ENCODE measurements at places on chromosomes 16 and 17. TPM values are rescaled to one million over a fixed set of nuclear protein-coding genes. Genes with fewer than 3 reads are reported as not detected.

CORO7 gene
- total RNA-seq: 12.1 TPM

GNG13 gene
- not detected for total RNA-seq

CFAP119 gene
- total RNA-seq: 6.2 TPM

KRTAP4-1 gene
- total RNA-seq: not detected

GSE1 gene
- 13.3 TPM for total RNA-seq

LITAFD gene
- total RNA-seq: not detected

NPTX1 gene
- total RNA-seq: 2.2 TPM

CCT6B gene
- total RNA-seq: 0.15 TPM

LYRM1 gene
- total RNA-seq: 52.2 TPM

TNFRSF17 gene
- not detected for total RNA-seq

ST6GALNAC1 gene
- not detected for total RNA-seq

MYH13 gene
- under 0.01 TPM for total RNA-seq

EPOP gene
- 1.2 TPM for total RNA-seq

RHBDF1 gene
- total RNA-seq: 34.0 TPM

ALDH3A1 gene
- total RNA-seq: not detected

PRDM7 gene
- total RNA-seq: not detected

MLYCD gene
- total RNA-seq: 1.2 TPM

HBA2 gene
- 1.6 TPM for total RNA-seq

GAS2L2 gene
- not detected for total RNA-seq

PDK2 gene
- total RNA-seq: 11.3 TPM

ANKRD13B gene
- total RNA-seq: 8.0 TPM

TEKT5 gene
- not detected for total RNA-seq

PRR15L gene
- total RNA-seq: not detected

ALOX12B gene
- not detected for total RNA-seq

TCAP gene
- 0.30 TPM for total RNA-seq

Data from bronchus fibroblast of lung (primary cell).